ENCODE measurements at places on chromosomes 5 and 9.

DNA sequence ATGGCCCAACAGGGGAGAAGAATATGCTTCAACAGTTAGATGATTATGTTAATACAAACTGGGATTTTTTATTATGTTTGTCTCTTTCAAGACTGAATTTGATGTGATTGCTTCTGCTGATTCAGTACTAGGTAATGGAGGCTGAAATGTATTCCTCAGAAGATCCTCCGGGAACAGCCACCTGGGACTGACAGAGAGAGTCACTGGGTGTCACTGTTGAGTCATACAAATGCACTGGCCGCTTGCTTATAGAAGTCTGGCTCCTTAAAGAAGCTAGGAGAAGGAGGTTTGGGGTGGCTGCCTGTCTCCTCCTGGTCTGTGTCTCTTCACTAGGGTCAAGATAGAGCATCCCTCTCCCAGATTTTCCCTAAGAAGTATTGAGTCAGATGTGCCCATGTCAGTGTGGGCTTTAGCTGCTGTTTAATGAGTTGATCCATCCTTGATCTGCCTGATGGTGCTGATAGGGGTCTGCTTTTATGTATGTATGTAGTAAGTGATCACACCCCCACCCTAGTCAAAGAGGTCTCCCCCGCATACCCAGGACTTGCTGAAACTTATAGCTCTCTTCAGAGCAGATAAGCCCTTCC, 773.4 kb downstream of the BRINP1 start:
- no peak for DNase-seq

- no peak for DNase-seq
These were observed 39.6 kb upstream of the FRRS1L start for GRCh38 chr9:109206670-109207069.

- DNase-seq: no peak
These were observed 241.4 kb downstream of the MARCHF11 start for GRCh38 chr5:15938186-15938585.

GRCh38 chr5:134038138-134038537, 33.4 kb upstream of the VDAC1 start:
- DNase-seq: no peak

GRCh38 chr5:94102849-94103248, 361.4 kb upstream of the POU5F2 start:
- DNase-seq: no peak

DNA sequence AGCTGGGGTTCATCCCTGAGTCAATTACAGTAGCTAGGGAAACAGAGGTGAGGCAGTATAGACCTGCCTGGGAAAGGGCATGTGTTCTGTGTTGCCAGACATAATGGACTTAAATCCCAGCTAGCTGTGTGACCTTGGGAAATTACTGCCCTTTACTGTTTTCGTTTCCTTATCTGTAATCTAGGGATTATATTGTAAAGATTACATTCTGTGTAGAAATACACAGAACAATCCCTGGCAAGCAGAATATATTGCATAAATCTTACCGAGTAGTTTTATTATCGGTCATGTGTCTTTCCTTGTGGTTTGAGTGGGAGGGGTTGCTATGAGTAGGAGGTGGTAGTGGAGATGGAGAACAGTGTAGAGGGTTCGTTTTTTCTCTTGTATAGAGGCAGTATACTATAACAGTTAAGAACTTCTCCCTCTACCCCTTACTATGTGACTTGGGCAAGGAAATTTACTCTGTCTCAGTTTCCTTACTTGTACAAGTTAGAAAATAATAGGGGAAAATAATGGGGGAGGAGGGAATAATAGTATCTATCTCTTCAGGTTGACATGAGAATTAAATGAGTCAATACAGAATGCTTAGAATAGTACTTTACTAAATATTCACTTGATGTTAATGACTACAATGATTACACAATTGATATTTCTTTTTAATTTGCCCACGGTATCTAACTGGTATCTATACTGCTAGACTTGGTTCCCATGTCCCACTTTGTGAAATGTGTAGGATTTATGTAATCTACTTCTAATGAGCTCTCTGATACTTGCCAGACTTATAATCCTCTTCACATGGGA, 7.1 kb upstream of the DMXL1 start:
- DNase-seq: no peak

- DNase-seq: no peak
These were observed 201.2 kb upstream of the CDKN2B start for GRCh38 chr9:22210262-22210661.

GRCh38 chr5:61910771-61911170, 395.2 kb upstream of the KIF2A start:
- DNase-seq: no peak

DNA sequence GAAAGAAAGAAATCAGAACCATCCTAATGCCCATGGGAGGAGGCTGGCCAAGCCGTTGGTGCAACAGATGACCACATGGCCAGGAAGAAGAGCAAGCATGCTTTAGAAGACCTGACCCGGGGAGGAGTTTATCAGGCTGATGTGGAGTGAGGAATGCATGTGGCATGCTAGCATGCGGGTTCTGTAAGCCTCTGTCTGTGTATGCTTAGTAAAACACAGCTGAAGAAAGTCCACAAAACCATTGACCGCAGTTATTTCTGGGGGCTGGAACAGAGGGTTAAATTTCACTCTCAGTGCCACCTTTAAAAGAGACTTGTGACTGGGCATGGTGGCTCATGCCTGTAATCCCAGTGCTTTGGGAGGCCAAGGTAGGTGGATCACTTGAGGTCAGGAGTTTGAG, 19.1 kb downstream of the GFI1B start:
- peak; percentile 0 for DNase-seq

GRCh38 chr5:149765932-149766331, 35.8 kb downstream of the PPARGC1B start:
- no peak for DNase-seq
